ENCODE measurements at places on chromosomes 2 and 18.

GRCh38 chr2:58081000-58081399 is 34.4 kb downstream of the VRK2 start:
- DNase-seq, result peak; percentile 33

DNA sequence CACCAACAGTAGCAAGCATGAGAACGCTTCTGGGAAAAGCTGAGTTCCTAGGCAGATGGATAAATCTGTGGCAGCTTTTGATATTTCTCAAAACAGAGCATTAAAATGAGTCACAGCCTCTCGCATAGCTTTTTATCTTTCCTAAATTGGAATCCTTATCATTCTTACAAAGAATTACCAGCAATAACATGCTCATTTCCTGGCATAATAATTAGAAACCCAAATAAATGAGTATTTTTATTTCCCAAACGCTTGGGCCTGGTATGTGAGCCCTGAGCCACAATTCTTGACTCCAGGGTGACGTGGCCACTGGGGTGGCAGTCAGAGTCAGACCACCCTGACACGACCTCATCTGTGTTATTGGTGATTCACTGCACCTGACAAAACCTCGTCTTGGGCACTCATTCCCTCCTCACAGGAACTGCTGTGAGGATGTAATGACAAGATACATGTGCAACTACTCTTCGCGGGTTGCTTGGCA is 210.7 kb downstream of the ARL4C start:
- DNase-seq, result no peak

DNA sequence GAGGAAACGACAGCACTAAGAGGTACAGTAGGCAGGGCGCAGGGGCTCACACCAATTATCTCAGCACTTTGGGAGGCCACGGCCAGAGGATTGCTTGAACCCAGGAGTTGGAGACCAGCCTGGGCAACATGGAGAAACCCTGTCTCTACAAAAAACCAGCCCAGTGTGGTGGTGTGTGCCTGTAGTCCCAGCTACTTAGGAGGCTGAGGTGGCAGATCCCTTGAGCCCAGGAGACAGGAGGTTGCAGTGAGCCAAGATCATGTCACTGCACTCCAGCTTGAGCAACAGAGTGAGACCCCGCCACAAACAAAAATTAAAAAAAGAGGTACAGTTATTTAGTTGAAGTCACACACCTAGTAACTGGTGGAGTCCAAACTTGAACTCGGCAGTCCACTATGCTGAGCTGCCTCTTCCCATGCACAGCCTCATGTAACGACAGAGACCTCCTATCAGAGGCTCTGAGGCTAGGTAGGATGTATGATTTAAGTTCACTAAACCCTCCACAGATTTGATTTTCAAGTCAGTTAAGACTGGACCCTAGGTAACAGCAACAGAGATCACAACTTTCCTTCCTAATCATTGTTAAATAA is 8.7 kb downstream of the STK17B start:
- no peak for DNase-seq

- no peak for DNase-seq
These were observed 89.0 kb downstream of the KCTD1 start for GRCh38 chr18:26459340-26459739.

- DNase-seq, result no peak
These were observed 127.8 kb upstream of the DDX18 start for GRCh38 chr2:117686699-117687098.

GRCh38 chr2:6770006-6770405 is 95.7 kb downstream of the CMPK2 start:
- DNase-seq, result no peak

- no peak for DNase-seq
These were observed 38.1 kb upstream of the ARHGAP25 start for GRCh38 chr2:68696554-68696953.

DNA sequence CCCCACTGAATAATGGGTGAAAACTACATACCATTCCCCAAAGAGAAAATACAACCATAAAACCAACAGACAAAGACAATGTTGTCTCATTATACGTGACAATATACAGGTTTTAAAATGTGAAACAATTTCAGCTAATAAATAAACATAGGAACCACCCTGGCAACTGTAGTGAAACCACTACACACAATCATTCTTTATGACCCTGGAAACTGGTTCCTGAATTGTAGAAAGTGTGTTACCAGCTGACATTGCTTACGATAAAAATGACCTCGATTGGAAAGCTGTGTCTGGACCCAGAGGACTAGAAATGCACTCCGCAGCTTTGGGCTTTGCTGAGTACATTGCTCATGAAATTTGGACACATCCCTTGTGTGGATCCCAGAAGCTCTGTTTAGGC is 73.9 kb upstream of the LPIN2 start:
- no peak for DNase-seq

DNA sequence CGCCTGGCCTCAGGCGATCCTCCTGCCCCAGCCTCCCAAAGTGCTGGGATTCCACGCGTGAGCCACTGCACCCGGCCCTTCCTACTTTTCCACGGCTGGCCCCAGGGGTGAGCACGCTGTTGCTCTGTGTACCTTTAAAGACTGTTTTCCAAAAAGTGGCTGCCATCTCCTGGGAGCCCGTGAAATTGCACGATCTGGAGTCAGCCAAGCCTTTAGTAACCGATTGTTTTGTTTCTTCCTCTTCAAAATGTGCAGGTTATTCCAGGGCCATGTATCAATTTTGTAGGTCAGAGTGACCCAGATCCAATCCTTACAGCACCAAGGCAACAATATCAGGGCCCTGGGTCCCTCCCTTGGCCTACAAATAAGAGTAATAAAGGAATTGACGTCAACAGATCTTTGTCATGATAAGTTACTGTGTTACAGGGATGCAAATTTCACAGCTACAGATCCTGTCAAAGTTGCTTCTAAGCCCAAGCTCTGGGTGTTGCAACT is 135.6 kb upstream of the ZNF236 start:
- DNase-seq, result peak; percentile 27

DNA sequence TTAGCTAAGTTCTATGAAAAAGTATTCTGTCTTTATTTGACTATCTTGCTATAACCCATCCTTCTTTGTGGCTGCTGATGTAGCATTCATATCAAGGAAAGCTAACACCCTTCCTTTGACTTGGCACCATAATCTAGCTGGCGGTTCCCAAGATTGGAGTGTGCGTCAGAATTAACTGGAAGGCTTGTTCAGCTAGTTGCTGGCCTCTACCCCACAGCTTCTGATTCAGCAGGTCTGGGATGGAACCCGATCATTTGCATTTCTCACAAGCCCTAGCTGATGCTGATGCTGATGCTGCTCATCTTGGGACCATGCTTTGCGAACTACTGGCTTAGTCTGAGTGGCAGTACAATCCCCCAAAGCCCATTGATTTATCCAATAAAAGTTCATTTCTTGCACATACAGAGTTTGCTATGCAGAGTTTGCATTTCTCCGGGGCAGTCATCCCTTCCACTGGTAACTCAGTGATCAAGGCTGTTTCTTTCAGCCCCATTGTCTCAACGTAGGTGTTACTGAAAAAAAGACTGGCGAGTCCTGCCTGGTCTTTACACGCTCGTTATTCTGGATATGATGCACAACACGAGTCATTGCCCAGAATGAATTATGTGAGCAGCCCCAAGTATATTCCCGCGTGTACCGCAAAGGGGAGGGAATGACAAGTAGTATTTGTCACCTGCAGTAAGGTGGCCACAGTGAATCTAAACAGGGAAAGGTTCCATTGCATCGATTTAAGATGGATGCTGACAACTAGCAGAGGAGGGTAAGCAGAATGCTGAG is 96.5 kb downstream of the ZNF532 start:
- DNase-seq, result no peak

DNA sequence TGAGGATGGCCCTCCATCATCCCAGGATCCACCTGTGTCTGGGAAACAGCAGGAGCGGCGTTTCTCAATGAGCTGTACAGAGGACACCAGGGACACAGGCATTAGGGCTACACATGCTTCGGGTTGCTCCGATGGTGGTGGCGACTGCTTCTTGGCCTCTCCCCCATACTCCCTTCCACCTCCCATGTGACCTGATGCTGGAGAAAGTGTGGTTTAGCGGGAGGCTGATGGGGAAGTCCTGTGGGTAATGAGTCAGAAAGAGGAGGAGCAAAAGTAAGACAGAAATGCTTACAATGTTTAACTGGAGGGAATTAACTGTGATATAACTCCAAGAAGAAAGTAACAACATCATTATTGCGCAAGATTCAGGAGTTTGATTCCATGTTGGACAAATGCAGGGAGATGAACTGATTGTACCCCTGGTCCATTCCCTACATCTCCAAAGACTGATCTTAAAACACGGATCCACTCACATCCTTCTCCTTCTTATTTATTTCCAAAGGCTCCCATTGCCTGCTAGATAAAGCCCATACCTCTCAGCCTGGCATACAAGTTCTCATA is 186.6 kb downstream of the NRP2 start:
- peak; percentile 73 for DNase-seq

GRCh38 chr2:51247252-51247805 is 215.4 kb upstream of the NRXN1 start:
- DNase-seq, result no peak

- DNase-seq, result no peak
These were observed 32.7 kb downstream of the SIX3 start for GRCh38 chr2:44974064-44974715.

DNA sequence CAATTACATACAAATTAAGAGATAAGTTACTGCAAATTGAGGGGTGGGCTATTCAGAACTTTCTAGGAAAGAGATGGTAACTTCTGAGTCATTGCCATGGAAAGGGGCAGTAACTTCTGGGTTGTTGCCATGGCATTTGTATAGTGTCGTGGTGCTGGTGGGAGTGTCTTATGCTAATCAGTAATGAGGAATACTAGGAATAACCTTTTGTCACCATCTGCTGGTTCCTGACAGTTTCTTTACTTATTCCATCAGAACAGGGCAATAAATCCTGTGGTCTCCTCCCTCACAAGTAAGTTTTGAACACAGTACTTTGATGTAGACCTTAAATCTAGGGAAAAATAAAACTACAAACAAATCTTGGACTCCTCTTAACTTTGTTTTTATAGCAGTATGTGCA is 435.4 kb downstream of the BCL11A start:
- DNase-seq, result no peak

- DNase-seq, result no peak
These were observed 81.8 kb downstream of the RTP5 start for GRCh38 chr2:241951316-241951700.

- no peak for DNase-seq
These were observed 26.9 kb downstream of the DNAH7 start for GRCh38 chr2:196041786-196042185.

GRCh38 chr2:213265679-213266078 is 18.6 kb upstream of the SPAG16 start:
- DNase-seq, result no peak

DNA sequence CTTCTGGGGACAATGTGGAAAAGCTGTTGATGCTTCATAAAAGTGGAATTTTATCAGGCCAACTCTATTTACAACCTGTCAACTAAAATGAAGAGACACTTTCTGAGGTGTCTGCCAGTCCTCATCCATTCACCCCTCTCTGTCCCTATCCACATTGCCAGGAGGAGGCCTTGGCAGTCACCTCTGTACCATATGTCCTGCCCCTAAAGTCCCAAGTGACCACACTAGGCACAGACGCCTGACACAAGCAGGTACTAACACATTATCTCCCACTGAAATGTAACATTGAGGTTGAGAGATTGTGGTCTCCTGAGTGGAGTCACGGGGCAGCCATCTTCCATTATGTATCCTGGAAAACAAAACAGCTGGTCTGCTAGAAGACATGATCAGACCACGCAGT is 71.4 kb downstream of the OSBPL1A start:
- no peak for DNase-seq

- DNase-seq, result no peak
These were observed 74.6 kb downstream of the ASXL3 start for GRCh38 chr18:33652635-33653034.

GRCh38 chr2:110713513-110714362 is 18.6 kb upstream of the ACOXL start:
- no peak for DNase-seq
